ENCODE measurements at places on chromosomes 4 and X.

DNA sequence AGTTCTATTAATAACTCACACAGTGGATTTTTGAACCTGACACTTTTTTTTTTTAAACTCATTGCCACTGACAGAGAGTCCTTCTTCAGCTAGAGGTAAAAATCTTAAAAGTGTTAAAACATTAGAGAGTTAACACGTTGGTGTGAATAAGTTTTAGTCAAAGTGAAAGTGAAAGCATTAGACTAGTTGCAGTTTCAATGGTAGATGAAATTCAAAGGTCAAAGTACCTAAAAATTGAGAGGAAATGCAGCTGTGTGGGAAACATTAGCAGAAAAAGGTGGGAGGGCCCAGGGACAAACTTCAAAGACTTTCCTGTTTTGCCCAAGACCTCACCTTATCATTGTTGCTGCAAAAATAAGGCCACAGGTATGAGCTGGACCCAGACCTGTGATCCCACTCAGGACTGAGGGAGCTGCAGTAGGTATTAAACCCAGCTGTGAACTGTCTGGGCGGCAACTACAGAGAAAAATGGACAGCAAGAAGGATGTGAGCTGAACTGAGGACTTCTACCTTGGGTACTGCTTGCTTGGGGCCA lies 17.6 kb upstream of the GABRA4 start:
- no peak for DNase-seq

GRCh38 chrX:107442914-107443527 lies 6.4 kb upstream of the FRMPD3 start:
- no peak for DNase-seq

- no peak for DNase-seq
Measured at GRCh38 chr4:40953283-40954087, 203.7 kb downstream of the NSUN7 start.

GRCh38 chrX:11541510-11541909 lies 124.2 kb downstream of the ARHGAP6 start:
- no peak for DNase-seq

GRCh38 chr4:154490234-154490582 lies 1.4 kb downstream of the DCHS2 start:
- no peak for DNase-seq

GRCh38 chrX:80486299-80486698 lies 66.1 kb downstream of the TENT5D start:
- no peak for DNase-seq

- DNase-seq, result no peak
Measured at GRCh38 chr4:20889901-20890300, 189.6 kb downstream of the PACRGL start.

DNA sequence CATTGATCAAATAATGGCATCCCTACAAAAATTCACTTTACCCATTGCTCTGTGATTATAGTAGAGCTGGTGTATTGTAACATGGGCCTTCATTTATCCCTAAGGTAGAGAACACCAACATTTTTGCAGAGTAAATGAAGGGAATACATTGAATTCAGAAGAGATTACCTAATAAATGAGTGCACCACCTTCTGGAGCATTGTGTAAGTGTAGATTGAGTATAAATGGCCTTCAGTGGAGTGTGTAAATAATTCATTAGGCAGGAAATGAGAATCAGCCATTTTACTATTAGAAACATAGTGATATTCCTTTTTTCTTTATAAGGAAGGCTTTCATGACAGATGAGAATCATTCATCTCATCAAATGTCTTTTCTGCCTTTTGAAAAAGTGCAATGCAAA lies 155.8 kb downstream of the FAM47B start:
- no peak for DNase-seq

GRCh38 chr4:79576429-79576753 lies 168.4 kb upstream of the GK2 start:
- peak; percentile 20 for DNase-seq

DNA sequence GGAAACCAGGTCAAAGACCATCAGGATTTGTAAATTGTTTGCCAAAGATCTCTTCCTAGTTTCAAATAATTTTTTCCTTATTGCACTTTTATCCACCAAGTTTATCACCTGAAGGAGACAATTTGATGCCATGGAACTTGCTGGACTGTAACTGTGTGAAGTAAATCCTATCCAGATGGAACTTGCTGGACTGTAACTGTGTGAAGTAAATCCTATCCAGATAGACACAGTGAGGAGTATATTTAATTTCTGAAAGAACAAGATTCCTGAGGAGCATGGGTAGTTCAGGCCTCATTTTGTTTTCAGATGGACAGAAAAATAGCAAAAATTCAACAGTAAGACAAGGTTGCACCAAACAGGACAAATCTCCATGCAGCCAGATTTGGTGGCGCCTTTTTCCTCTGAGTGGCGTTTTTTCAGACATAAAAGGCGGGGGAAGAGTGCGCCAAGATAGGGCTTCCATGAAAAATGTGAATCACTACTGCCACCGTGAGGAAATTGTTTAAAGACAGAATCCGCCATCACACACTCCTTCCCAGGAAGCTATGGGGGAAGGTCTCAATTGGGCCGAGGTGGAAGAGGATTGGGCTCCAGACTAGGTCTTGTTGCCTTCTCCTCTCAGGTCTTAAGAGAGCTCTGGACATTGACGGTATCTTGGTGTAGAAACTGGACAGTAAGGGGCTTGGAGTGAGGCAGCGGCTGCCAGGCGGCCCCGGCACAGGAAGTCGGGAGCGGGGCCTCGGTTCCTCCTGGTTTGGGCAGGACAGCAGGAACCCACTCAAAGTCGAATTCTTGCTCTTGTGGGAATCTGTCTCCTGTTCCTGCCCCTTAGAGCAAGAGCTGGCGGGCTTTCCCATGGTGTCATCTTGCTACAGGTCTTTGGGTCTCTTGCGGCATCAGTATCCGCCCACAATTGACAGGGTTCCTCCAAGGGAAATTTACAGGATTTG lies 234.7 kb downstream of the OR13H1 start:
- DNase-seq, result no peak

GRCh38 chr4:88964450-88964849 lies 92.5 kb downstream of the FAM13A start:
- no peak for DNase-seq

- no peak for DNase-seq
Measured at GRCh38 chr4:184250795-184251669, 33.4 kb upstream of the ENPP6 start.

DNA sequence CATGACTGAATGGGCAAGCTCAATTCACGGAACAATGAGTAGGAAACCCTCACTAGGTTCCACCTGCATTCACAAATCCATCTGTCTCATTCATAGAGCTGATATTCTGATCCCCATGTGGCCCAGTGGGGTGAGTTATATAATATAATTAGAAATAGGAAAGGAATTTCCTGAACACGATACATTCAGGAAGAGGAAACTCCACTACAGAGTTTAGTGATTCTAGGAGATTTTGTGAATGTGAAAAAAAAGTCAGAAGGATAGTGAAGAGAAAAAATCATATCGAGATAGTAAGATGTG lies 471.2 kb downstream of the GASK1B start:
- DNase-seq, result no peak

DNA sequence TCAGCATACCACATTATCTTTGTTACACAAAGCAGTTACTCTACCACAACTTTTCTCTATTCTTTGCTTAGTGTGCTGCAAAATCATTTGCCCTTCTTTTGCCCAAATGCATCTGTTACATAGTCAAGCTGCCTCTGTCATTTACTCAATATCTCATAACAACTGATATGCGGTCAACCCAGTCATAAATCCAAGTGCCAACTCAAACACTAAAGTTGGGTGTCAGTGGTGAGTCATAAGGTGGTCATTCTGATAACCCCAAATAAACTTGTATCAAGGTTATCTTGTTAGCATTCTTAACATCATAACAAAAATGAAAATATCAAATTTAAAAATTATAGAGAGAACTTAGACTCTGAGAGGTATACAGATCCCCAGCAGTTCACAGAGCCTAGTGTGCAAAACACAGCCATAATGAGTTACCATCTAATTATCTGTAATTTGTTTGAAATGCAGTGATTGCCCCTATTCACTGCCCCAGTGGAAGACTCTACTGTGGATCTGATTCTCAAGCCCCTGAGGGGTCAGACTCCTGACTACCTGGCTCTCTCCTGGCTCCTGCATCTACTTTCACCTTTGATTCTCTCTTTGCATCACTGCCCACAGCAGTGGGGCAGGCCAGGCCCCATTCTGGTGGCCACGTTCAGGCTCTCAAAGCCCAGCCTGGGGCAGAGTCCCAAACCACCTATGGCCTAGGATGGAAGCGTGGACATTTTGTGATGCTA lies 29.2 kb downstream of the TBC1D9 start:
- no peak for DNase-seq

- no peak for DNase-seq
Measured at GRCh38 chrX:133189195-133189594, 29.0 kb downstream of the TFDP3 start.

DNA sequence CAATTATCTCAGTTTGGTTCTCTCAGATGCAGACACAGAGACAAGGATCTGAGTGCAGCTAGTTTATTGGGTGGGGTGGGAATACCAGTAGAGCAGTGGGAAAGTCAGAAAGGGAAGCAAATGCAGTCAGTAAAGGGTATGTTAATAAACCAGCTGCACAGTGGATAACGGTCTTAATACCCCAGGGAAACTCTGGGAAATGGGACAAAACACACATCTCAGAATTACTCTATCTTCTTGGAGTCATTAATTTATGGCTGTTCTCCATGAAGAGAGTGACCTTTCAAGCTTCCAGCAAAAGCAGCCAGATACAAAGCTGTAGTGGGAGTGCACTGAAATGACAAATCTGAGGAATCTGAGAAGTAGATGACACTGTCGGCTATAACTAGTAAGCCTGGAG lies 73.3 kb upstream of the NALF2 start:
- DNase-seq, result no peak

DNA sequence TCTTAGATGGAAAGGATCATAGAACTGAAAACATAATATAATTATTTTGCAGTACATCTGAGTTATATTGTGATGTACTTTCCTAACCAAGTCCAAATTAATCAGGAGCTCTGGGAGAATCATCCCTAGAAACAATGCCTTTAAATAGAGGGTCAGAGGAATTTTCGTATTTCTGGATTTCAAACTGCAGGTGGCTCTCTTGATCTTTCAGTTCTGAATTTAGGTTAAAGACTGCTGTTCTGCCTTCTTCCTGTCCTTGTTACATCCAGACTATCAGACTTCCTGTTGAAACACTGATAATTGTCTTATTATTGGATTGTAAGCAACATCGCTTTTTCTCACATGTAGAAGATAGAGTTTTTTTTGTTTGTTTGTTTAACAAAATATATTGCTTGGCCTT lies 142.7 kb downstream of the RPA4 start:
- no peak for DNase-seq

DNA sequence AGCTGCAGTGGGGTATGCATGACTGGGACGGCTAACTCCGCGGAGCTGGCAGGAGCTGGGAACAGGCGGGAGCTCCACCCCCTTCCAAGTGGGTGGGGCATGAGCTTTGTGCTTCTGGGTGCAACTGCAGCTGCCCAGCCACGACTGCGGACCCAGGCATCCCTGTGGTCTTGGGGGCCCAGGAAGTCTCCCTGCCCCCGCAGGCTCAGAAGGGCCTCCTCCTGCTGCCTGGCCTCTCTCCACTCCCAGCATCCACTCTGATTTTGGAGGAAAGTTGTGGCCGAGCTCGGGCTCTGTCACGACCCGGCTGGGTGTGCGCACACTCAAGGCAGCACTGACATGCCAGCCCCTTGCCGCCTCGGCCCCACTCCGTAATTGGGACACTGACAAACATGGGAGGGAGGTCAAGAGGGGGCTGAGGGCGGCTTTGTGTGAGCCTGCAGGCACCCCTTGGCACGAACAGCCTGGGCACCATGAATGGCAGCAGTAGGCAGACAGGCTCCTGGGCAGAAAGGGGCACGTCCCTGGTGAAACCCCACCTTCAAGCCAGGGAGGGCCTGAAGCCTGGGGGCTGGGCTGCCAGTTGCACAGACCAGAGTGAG lies 822.6 kb downstream of the GLUD2 start:
- no peak for DNase-seq

- DNase-seq, result no peak
Measured at GRCh38 chr4:58679886-58680285, 1569.7 kb upstream of the IGFBP7 start.

DNA sequence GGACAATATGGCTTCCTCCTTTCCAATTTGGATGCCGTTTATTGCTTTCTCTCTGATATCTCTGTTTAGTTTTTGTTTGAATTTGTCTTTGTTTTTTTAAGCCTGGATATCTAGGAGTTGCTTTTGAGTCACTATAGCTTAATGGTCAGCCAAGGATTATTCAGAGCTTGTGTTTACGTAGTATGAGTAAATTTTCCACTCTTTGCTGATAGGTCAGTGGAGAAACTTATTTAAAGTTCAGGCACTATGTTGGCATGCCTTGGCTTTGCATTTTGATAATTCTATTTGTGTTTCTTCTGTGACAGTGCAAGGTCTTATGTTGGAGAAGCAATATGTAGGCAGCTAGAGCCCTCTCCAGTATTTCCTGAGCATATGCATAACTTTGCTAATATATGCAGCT lies 315.2 kb downstream of the GRID2 start:
- no peak for DNase-seq

DNA sequence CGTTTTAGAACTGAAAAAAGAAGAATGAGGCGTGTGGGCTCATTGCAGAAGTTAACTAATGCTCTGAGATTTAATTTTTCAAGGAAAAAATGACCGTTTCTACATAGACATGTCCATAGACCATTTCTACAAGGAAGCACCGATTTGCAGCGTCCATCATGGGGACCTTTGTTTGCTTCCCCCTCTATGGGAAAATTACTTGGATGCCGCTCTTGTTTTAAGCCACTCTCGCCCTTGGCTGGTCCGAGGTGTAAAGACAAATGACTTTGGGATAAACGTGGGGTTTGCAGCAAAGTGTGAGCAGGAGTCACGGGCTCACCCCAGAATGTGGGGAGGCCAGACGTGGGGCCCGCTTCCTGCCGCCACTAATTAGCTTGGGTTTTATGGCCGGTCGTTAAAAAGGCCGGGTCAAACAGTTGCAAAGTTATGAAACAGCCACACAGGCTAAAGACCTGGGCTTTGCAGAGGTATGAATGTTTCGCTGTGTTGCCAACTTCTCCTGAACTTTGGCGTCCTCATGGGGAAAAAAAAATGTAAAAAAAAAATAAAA lies 235.9 kb downstream of the SHOX start:
- no peak for DNase-seq

DNA sequence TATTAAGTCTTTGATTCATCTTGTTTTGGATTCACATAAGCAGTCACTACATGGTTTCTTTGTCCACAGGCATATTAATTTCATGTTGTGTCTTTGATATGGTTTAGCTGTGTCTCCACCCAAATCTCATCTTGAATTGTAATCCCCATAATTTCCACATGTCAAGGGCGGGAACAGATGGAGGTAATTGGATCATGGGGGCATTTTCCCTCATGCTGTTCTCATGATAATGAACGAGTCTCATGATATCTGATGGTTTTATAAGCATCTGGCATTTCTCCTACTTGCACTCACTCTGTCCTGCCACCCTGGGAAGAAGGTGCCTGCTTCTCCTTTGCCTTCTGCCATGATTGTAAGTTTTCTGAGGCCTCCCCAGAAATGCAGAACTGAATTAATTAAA lies 1811.2 kb upstream of the PCDH10 start:
- DNase-seq, result no peak

GRCh38 chr4:136007991-136008390 lies 1524.3 kb downstream of the PCDH18 start:
- DNase-seq, result no peak

- no peak for DNase-seq
Measured at GRCh38 chr4:25085671-25086070, 54.9 kb upstream of the LGI2 start.
